Retina (tissue), 1 donor: ENCODE measurements at places on chromosomes 4 and X.
A peak's percentile ranks its signal among the peaks of the same experiment; 100 is the strongest.

DNA sequence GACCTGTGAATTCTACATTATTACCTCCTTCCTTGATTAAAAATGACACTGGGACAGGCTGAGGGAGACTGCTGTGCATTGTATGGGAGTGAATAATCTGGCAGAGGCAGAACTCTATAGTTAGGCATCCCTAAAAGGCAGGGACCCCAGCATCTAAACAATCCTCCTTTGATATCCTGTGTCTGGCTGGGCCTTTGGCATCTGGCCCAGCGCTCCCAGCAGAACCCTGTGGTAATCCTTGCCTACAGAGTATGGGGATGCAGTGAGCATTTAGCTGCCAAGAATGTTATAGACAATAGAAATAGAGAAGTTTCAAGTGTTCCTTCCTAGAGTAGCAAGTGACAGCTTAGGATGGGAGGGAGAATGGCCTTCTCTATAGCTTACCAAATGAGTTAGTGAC lies 38.5 kb downstream of the ZCCHC12 start:
- no peak for DNase-seq

GRCh38 chr4:137467537-137467936 lies 64.8 kb downstream of the PCDH18 start:
- no peak for DNase-seq

GRCh38 chr4:153825126-153825525 lies 36.2 kb upstream of the SFRP2 start:
- DNase-seq = no peak

DNA sequence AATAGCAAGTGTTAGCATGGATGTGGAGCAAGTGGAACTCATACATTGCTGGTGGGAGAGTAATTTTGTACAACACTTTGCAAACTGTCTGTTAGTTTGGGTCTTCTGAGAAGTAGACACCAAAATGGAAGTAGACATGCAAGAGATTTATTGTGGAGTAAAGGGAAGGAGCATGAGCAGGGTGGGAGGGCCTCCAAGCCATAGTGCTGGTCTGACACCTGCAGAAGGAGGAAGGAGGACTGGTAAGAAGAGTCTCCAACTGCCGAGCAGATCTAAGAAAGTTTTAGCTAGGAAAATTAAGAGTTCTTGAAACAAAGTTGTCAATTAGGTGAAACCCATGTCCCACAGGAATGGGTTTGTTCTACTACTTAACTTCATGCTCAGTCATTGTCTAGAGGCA lies 64.0 kb upstream of the DDIT4L start:
- DNase-seq = no peak

DNA sequence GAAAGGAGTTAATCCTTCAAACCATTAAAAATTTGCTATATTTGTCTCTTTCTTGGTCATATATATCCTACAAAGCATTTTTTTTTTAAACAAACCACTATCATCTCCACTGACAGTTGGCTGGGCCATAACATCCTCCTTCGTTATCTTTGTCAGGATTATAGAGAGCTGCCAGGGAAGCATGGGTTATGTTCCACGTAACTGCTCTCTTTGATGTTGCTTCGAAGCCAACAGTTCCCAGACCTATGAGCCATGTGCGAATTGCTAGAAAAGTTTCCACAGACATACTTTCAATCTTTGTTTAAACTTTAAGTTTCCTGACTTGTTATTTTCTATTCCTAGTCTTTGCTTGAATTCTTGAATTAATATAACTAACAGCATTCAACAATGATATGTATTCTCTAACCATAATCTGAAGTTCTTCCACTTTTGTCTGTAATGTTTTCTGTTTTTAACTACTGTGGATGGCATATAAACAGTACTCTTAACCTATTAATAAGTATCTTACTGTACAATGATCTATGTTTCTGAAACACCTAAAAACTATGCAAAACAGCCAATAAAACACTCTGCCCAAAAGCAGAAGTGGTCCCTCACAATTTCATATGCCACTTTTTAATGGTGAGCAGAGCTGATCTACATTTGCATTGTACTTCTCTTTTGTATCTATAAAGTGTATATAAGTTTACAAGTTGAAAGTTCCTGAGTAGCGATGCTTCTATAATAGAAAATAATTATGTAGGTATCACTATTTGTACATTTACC lies 37.9 kb downstream of the EREG start:
- no peak for DNase-seq

DNA sequence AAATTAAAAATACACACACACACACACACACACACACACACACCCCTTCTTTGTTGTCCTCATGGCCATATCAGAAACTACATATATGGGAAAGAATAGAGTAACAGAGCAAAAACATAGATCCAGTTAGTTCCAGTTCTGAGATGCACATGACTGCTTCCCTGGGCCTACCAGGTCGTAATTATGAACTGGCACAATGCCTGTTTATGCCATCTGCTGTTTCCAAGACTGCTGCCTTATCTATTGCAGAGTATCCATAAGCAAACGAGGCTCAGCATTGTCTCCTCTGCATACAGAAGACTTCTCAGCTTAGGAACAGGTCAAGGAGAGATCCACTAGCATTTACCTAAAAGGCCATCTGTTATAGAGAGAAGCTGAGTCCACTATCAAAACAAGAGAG lies 789.0 kb downstream of the TECRL start:
- peak; percentile 34 for DNase-seq

GRCh38 chr4:151953312-151953711 lies 192.5 kb upstream of the GATB start:
- DNase-seq = no peak

GRCh38 chr4:156223985-156224384 lies 270.3 kb upstream of the CTSO start:
- DNase-seq = no peak

- no peak for DNase-seq
Observed at GRCh38 chrX:109704563-109704962, 28.5 kb downstream of the ACSL4 start.

DNA sequence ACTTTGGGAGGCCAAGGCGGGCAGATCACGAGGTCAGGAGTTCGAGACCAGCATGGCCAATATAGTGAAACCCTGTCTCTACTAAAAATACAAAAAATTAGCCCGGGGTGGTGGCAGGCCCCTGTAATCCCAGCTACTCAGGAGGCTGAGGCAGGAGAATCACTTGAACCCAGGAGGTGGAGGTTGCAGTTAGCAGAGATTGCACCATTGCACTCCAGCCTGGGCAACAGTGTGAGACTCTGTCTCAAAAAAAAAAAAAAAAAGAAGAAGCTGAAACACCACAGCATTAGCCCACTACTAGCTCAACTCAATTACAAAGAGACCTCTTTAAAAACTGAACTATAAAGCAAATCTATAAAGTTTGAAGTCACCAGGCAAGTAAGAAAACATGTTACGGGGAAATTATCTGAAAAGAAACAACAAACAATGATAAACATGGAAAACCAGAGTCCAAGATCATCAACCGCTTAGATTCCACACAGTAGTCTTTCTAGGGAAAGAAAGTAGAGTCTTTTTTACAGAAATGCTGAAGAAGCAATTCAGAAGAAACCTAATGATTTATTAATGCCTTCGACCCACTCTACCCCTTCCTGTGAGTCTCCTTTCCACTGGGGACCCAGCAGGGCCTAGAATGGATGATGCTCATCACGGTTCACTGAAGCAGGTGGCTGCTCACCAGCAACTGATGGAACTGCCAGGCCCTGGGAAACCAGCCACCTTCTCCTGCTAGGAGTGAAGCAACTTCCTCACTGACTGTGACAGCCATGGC lies 6.6 kb downstream of the SAT1 start:
- DNase-seq = peak; percentile 38

DNA sequence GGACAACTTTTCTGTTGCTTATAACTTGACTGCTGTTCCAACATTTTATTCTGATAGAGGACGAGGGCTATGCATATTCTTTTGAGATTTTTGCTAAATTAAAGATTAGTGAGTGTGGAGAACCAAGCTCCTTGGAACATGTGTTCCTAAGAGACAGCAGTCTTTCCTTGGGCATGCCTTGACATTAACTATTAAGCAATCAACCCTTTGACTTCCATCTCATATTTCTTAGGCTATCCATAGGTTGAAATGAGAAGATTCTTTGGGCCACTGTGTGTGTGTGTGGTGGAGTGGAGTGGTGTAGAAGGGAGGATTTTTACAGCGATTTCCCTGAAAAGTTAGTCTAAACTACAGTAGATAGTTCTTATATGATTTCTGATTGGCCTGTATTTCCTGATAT lies 127.4 kb upstream of the POF1B start:
- DNase-seq = no peak

DNA sequence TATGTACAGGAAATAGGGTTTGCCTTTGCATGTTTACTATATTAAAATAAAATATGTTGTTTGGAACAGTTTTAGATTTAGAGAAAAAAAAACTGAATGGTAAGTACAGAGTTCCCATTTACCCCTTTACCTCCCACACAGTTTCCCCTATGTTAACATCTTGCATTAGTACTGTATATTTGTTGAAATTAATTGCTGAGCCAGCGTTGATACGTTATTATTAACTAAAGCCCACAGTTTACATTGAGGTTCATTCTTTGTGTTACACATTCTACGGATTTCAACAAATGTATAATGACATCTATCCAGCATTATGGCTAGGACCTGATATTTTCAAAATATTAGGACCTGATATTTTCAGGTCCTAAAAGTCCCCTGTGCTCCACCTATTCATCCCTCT lies 70.7 kb downstream of the PPP3CA start:
- DNase-seq = no peak

- DNase-seq = no peak
Observed at GRCh38 chr4:55758570-55758969, 61.0 kb upstream of the EXOC1L start.

DNA sequence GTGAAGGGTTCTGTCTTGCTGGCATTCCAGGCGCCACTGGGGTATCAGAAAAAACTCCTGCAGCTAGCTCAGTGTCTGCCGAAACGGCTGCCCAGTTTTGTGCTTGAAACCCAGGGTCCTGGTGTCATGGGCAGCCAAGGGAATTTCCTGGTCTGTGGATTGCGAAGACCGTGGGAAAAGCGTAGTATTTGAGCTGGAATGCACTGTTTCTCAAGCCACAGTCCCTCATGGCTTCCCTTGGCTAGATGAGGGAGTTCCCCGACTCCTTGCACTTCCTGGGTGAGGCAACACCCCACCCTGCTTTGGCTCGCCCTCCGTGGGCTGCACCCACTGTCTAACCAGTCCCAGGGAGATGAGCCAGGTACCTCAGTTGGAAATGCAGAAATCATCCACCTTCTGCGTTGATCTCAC lies 40.1 kb downstream of the NOP14 start:
- no peak for DNase-seq

GRCh38 chr4:39626261-39626660 lies 12.4 kb downstream of the SMIM14 start:
- DNase-seq = no peak

DNA sequence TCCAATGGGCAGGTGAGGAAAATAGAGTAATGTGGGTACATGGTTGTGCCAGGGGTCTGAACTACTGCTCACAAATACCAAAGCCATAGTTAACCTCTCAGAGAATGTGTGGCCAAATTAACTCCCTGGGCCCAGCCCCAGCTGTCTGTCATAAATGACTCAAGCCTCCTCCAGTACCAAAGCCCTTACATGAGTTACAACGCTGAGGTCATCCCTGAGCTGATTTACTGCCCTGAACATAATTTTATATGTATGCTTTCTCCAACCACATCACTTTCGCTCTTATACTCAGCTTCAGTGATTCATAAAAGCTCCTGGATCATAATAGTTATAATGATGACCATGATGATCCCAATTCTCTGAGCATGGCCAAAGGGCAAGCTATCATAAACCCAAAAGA lies 283.9 kb downstream of the NKX6-1 start:
- no peak for DNase-seq

DNA sequence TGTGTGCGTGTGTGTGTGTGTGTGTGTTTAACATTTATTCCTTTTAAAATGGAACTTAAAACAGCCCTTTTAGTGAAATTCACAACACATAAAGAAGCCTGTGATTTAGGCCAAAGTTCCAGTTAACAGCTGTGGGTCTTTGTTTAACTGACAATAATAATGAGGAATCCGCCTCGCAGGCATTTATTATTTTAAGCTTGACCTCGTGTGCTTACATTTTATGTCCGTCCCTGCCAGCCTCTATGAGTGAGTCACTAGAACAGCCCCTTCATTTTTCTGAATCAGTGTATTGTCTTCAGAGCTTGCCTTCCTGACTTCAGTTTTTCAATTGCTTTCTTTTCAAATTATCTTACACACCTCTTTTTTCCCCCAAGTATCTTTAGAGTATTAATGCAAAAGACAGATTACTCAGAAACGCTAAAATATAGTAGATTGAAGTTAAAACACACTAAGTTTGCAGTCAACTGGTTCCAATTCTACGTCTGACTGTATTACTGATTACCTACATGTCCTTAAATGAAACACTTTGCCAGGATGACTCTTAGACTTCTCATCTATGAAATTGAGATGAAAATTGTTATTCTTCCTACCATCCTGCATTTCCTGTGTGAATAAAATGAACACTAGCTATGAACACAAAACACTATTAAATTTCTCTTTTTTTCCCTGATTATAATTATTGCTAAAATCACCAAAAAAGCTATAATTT lies 319.6 kb upstream of the HS3ST1 start:
- peak; percentile 38 for DNase-seq
